Esophagus squamous epithelium (tissue), 5 donors: ENCODE measurements at places on chromosomes 2 and 18. TPM values are rescaled to one million over a fixed set of nuclear protein-coding genes. Genes with fewer than 3 reads are reported as not detected.

- no peak for DNase-seq
These were observed 161.2 kb upstream of the PIEZO2 start for GRCh38 chr18:11310476-11311086.

GRCh38 chr2:240326246-240326645, 109.2 kb upstream of the GPC1 start:
- DNase-seq, result no peak

DNA sequence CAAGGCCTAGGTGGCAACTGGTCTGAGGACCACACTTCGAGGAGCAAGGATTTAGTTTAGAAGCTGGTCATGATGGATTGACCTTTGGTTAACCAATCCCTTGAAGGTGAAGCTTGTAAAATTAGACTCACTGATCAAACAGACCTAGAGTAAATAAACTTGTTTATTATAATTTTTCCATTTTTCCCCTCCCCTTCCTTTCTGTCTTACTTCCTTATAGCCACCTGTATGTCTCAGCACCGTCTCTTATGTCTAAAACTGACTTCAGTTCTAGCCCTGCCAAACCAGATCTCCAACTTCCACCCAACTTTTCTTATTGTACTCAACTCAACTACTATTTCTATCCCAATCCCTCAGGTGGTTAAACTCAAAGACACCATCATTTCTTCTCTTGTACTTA, 92.8 kb upstream of the THOC1 start:
- DNase-seq, result no peak

GRCh38 chr2:121239969-121240368, 45.0 kb downstream of the TFCP2L1 start:
- DNase-seq, result no peak

- no peak for DNase-seq
These were observed 59.2 kb downstream of the TWIST2 start for GRCh38 chr2:238906936-238907716.

DNA sequence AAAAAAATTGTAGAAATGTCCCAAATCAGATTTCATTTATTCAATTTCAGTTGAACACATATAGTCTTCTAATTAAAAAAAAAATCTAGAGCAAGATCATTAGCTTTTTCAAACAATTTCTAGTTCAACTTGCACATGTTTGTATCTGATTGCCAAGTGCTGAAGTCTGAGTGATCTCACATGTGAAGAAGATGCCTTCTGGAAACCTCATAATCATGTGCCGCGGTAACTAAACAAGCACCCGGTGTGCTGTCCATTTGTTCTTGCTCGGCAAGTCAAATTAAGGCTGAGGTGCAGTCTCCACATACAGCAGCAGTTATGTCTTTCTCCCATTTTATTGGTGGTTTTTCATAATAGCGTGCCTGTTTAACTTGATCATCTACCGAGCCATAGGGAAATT, 18.7 kb downstream of the CABLES1 start:
- no peak for DNase-seq

The OTOS gene
- total RNA-seq, result not detected

The CYP26B1 gene
- 1.5 TPM for total RNA-seq
